NCI-H2081 treated with DMSO at 0.1 percent for 48 hours (cell line): ENCODE measurements at places on chromosomes 4 and X.

GRCh38 chrX:32397562-32398216, 813.7 kb downstream of the DMD start:
- DNase-seq: no peak

GRCh38 chrX:52556741-52557140, 39.9 kb upstream of the XAGE1B start:
- DNase-seq: no peak

- DNase-seq: no peak
Observed at GRCh38 chr4:108261026-108261425, 92.3 kb upstream of the LEF1 start.

DNA sequence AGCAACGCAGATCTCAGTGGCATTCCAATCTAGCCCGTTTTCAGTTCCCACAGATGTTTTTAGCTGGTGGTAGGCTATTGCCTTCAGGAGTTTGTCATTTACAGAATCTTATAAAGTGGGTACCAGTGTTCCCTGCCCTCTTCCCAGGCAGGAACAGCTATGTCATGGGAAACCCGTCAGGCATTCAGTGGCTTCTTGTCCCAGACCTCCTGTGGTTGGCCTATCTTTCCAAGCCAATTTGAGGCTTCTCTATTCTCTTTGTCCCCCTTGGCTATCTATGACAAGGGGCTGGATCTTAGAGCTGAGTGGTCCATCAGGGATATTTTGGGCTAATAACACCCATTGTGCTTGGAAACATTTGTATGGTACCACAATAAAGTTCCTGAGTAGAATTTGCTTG, 33.6 kb upstream of the RPL34 start:
- no peak for DNase-seq

DNA sequence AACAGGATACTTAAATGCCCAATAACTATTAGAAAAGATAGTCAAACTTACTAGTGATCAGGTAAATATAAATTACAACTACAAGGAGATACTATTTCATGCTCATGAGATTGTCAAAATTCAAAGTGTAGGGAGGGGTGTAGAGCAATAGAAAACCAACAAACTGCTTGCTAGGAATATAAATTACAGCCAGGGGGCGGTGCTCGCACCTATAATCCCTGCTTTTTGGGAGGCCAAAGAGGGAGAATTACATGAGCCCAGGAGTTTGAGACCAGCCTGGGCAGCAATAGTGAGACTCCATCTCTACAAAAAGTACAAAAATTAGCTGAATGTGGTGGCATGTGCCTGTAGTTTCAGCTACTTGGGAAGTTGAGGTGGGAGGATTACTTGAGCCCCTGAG, 556.5 kb upstream of the NR3C2 start:
- no peak for DNase-seq

GRCh38 chr4:167785523-167785922, 306.8 kb upstream of the ANXA10 start:
- DNase-seq: no peak

- no peak for DNase-seq
Observed at GRCh38 chr4:151614561-151614960, 146.2 kb downstream of the GATB start.

- peak; percentile 18 for DNase-seq
Observed at GRCh38 chr4:138090150-138090917, 151.8 kb downstream of the SLC7A11 start.

DNA sequence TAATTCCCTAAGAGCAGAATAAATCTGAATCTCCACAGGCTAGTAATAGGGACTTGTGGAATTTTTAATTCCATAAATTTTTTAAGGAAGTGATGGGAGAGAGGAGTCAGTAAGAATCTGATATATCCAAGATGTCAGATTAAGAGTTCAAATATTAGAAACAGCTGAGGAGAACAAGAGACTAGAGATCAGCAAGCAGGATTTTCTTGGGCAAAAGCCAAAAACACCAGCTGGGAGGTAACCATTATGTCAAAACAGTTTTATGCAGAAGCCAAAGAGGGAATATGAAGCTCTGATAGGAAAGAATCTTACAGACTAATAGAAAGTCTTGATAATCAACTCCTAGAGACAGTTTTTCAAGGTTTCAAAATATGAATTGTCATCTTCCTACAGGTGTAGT, 72.2 kb upstream of the RBPJ start:
- no peak for DNase-seq

- DNase-seq: no peak
Observed at GRCh38 chr4:110514889-110515479, 39.0 kb downstream of the ENPEP start.

DNA sequence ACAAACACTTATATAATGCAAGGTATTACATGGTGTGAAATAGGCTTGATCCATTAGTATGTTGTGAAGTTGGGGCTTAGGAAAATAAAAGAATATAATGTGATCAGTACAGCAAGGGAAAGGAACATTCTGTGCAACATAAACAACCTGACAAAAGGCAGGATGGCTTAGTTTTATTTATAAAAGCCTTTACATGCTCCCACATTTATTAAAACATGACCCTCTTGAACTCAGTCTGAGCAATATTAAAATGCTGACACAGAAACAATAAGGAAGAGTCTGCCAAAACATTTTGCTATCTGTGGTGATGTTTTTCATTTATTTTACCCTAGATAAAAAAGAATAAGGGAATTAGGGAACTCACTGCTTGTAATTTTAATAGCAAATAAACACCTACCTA, 519.7 kb downstream of the PCDH7 start:
- DNase-seq: no peak

- DNase-seq: no peak
Observed at GRCh38 chrX:46670316-46670715, 88.6 kb downstream of the SLC9A7 start.

- DNase-seq: no peak
Observed at GRCh38 chrX:147550217-147550616, 361.5 kb upstream of the FMR1 start.

- DNase-seq: no peak
Observed at GRCh38 chr4:8828869-8829268, 42.8 kb downstream of the HMX1 start.

- DNase-seq: peak; percentile 49
Observed at GRCh38 chr4:175891851-175892250, 79.8 kb upstream of the GPM6A start.
